Transverse colon (tissue), 4 donors: ENCODE measurements at places on chromosomes 3 and 15. TPM values are rescaled to one million over a fixed set of nuclear protein-coding genes. Genes with fewer than 3 reads are reported as not detected.

Gene ITIH1
- not detected for total RNA-seq

DNA sequence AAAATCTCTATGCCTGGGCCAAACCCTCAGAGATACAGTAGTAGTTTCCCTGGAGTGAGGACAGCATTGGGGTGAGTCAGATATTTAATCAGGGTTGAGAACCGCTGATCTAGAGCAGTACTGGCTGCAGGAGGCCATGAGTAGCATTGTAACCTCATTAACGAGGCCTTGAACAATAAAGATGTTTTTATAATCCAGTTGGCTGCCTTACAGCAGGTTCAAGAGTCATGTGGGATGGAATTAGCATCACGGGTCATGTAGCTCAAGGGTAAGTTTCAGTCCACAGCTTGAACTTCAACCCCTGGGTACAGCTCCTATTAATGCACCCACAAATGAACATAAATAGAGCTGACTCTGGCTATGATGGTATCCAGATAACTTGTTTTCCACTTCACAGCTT lies 5.1 kb downstream of the HPS3 start:
- no peak for DNase-seq

GRCh38 chr15:44501768-44502366 lies 35.1 kb upstream of the EIF3J start:
- DNase-seq, result no peak

- peak; percentile 50 for DNase-seq
Observed at GRCh38 chr15:70762469-70763119, 764 bp downstream of the UACA start.

DNA sequence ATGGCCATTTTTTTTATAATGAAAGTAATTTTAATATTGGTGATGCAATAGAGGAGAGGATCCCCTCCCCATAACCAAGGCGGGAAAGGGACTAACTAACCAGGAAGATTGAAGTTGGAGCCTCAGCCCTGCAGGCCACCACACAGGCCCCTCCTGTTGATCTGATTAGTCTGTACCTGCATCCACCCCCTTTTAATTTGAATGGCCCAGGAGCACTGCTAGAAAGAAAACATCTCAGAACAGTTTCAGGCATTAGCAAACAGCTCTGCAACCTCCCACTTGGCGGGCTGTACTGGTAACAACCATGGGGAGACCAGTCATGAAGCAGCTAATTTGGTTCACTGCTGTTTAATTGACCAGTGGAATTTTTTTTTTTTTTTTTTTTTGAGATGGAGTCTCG lies 10.3 kb downstream of the CAV3 start:
- no peak for DNase-seq

GRCh38 chr3:136586580-136586979 lies 165.6 kb downstream of the STAG1 start:
- DNase-seq, result no peak

DNA sequence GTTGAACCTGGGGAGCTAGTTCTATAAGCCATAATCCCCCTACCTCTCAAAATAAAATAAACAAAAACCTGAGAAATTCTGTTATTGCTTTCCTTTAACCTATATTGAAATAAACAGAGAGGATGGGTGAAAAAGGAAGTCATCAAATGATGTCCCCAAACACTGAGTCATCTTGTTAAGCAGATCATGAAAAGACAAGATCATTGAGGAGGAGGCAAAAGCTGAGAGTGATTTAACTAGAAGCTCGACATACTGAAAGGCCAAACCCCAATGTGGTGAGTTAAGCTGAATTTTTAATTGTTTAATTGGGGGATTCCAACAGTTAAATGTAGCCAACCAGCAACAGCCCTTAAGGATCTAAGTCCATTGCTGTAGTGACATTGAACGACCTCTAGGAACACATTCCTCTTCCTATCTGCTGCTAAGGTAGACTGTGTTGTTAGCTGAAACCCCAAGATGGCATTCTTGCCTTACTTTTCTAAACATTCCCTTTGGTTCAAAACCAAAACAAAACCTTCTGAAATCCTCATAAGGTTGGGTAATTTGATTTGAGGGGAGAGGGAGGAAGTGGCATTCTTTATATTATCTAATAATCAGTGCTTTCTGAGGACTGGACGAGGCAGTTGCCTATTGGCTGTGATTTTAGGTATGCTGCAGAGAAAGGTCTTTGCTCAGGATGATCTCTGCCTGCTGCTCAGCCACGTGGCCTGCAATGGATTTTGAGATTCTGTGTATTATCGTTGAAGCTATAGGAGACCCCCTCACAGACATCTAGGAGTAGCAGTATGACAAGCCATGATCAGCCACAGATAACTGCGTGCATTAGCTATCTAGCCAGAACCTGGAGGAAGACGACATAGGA lies 62.7 kb upstream of the BNIP2 start:
- DNase-seq, result no peak

- DNase-seq, result no peak
Observed at GRCh38 chr15:91635080-91635479, 218.4 kb upstream of the SLCO3A1 start.

DNA sequence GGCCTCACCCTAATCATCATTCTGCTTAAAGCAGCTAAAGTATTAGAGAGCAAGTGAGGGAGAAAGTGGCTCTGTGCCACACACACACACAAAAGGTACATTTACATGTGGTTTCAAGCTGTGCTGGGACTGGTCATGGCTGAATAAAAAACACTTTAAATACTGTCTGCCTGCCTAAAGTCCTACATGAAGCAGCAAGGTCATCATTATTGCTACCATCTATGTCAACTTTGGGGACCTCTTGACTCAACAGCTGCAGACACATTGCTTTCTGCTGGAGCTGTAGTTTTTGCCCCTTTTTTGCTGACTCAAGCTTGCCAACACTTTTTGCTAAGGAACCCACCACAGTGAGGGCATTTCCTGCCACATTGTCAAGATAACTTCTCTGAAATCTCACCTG lies 1237.9 kb downstream of the ROBO2 start:
- no peak for DNase-seq

Gene TGM5
- total RNA-seq, result 12.1 TPM

DNA sequence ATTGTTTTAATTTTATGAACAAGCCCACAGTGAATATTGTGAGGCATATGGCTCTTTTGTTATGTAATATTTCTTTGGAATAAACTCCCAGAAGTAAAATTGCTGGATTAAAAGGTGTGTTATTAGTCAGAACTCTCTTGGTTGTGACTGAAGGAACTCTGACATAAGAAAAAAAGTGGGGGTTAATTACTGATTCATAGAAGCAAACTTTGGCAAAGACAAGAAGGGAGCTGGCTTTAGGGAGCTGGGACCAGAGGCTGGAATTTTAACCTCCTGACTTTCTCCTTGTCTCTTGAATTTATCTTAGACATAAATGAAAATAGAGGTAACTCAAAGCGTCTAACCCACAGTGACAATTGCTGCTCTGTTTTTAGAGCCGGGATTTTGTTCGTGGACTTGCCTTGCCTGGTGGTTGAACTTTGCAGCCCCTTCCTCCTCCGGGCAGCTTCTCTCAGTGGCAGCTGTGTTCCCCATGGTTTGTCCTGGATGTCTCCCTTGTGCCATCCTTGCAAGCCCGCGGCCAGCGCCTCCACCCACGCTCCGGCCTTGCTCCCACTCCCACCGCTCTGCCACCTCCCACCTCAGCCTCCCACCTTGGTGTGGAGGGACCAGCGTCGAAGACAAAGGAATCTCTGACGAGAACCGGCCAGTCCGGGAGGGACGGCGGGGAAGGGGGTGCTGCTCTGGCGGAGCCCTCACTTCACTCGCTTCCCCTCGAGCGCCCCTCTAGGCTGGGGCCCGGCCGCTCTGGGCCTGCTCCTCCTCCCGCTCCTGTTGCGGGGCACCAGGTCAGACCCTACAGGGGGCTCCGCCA lies 28.0 kb downstream of the ARHGAP31 start:
- no peak for DNase-seq
